ENCODE measurements at places on chromosomes 11 and 22.

GRCh38 chr11:47186076-47186699 lies at the start of gene PACSIN3:
PACSIN3 (minus strand) TSS chr11:47186434; CDS start chr11:47182727, 3,707 bp downstream.
- peak; percentile 71 for DNase-seq

- no peak for DNase-seq
Measured at GRCh38 chr22:44544816-44545433, 46.9 kb upstream of the RTL6 start.

DNA sequence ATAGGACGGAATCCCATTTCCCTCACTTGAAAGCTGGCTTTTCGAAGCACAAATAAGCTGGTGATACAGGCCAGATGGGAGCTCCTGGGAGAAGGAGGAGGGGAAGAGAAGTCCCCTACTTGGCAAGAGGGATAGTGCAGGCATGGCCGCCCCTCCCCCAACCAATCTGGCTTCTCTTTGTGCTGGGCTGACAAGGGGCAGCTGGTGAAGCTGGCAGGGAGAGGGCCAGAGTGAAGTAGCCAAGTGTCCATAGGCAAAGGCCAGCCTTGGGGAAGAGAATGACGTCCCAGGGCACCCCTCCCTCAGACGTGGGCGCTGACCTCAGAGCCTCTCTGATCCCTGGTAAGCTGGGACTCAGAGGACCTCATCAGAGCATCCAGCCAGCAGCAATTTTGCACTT lies 78.7 kb upstream of the GRAMD1B start:
- peak; percentile 62 for DNase-seq

GRCh38 chr22:39094717-39095389 lies 2.2 kb upstream of the APOBEC3H start:
- no peak for DNase-seq

GRCh38 chr11:108210441-108210840 lies 12.0 kb downstream of the NPAT start:
- DNase-seq: no peak

- DNase-seq: no peak
Measured at GRCh38 chr11:101083335-101083734, 46.3 kb downstream of the PGR start.

DNA sequence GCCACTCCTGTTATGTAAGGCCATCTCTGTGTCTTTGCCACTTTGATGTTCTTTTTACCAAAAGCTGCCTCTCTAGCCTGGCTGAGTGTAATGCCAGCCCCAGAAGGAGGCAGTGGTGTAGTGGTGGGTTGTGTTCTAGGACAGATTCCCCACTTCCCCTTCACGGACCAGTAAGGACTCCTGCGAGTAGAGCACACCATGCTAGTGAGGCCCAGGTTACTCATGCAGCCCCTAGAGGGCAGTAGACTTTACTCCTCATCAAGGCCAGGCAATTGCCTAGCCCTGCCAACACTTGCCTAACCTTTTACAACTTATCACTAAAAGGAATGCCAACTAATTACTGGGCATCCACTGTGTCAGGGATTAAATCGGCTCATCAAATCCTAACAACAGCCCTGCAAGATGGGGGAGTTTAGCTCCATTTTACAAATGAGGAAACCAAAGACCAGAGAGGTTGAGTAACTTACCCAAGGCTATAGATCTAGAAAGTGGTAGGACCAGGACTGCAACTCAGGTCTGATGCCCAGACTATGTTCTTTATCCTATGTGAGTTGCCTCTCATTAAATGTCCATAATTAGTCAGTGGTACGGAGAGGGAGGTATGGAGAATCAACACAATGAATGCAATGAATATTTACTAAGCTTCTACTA lies 75.3 kb downstream of the APIP start:
- no peak for DNase-seq

- no peak for DNase-seq
Measured at GRCh38 chr11:28466506-28466905, 358.3 kb downstream of the METTL15 start.

GRCh38 chr11:63970902-63971301 lies 3.5 kb upstream of the COX8A start:
- DNase-seq: no peak

- DNase-seq: no peak
Measured at GRCh38 chr11:47406896-47407745, 1.3 kb upstream of the SLC39A13 start.

DNA sequence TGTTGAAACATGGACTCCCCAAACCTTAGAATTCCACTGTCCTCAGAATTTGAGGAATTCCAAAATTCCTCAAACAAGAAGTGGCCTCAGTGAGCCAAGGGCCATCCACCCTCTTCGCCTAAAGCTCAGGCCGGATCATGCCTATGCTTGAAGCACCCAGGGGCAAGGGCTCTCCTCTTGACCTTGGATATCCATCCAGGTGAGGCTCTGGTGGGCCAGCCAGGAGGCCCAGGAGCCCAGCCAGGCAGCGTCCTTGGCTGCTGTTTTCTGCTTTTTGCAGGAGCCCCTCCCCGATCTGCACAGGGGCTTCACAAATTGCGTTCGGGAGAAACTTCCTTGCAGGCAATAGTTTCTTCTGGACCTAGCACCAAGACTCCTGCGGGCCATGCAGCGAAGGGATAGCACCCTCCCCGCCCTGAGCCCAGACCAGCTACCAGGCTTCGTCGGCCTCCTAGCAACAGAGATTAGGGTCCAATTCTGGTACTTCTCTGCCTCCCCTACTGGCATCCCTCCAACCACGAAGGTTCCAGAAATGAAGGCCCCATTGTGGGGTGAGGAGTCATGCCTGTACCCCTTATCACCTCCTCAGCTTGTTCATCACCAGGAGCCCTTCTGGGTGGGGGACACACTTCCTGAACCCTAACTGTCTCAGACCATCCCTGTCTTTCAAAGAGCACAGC lies 2.0 kb downstream of the PHLDA2 start:
- DNase-seq: no peak

DNA sequence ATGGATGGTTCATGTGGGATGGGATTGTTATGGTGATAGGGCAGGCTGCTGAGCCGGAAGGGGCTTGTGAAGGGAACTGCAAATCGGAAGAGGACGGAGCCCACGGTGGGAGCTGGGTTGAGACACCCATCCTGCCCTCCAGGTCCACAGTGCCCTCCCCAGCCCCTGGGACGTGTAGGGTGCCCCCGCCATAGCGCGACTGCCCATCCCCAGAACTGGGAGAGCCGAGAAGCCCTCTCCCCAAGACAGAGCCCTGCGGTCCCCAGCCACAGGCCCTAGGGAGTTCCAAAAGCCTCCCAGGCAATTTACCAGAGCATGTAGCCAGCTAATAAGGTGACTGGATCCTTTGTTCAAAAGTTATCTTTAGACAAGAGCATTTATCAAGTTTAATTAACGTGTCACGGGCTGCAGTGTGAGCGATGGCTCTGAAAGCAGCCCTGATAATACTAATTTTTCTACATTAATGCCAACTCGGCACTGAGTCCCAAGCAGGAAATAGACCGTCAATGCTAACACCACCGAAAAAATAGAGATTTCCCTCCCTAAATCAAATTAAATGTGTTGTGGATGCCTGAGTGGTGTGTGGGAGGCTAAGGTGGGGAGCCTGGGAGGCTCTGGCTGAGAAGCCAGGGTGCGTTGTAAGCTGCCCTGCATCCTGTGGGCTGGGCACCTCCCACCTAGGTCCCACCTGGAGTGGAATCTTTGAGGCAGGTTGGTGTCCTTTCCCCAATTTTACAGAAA lies 76.8 kb upstream of the RTL6 start:
- DNase-seq: peak; percentile 11

DNA sequence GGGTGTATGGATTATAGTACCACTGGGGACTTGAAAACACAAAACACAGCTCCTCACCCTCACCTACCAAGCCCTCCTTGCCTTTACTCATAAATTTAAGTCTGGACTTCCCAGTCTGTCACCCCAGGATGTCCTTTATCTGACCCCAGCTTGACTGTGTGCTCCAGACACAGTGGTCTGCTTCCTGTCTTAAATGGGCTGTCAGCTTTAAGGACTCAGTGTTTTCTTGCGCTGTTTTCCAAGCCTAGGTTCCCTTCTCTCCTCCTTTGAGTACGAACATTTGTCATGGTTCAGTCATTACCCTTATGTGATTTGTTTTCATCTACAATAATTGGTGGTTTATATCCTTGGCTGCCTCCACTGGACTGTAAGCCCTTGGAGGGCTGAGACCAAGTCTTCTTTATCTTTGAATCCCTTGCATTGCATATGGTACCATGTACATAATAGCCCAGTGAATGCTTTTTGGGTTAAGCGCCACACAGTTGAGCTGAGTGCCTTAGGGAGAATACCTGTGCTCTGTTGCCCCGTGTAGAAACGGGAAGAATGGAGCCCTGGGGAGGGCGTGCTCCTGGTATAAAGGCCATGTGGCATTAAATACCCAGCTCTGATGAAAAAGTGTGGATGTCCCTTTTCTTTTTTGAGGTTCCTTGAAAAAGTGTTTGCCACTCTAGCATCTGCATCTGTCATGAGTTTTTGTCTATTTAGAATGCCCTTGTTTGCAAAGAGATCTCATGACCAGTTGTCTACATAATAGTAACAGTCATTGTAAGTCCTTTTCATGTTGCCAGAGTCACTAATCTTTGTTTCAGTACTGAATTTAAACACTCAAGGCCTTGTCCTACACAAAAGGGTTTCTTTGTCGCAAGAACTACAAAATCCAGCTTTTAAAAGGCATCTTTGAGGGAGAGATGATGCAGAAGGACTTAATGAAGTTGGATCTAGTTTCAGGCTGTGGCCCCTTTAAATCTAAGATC lies 14.0 kb downstream of the PANX1 start:
- no peak for DNase-seq
